Testis (tissue), 5 donors: ENCODE measurements at places on chromosomes 7 and 10. TPM values are rescaled to one million over a fixed set of nuclear protein-coding genes. Genes with fewer than 3 reads are reported as not detected.

ANXA11 gene
- 64.0 TPM for total RNA-seq

PDZD7 gene
- total RNA-seq: 2.2 TPM

NANOS1 gene
- total RNA-seq: 2.5 TPM

SUN3 gene
- total RNA-seq: 29.1 TPM

ELN gene
- 24.6 TPM for total RNA-seq

ZNF485 gene
- 8.8 TPM for total RNA-seq

CFAP46 gene
- total RNA-seq: 36.0 TPM

TMEM139 gene
- 1.1 TPM for total RNA-seq

CYP26C1 gene
- 0.31 TPM for total RNA-seq

SLC26A4 gene
- 0.79 TPM for total RNA-seq

DNA sequence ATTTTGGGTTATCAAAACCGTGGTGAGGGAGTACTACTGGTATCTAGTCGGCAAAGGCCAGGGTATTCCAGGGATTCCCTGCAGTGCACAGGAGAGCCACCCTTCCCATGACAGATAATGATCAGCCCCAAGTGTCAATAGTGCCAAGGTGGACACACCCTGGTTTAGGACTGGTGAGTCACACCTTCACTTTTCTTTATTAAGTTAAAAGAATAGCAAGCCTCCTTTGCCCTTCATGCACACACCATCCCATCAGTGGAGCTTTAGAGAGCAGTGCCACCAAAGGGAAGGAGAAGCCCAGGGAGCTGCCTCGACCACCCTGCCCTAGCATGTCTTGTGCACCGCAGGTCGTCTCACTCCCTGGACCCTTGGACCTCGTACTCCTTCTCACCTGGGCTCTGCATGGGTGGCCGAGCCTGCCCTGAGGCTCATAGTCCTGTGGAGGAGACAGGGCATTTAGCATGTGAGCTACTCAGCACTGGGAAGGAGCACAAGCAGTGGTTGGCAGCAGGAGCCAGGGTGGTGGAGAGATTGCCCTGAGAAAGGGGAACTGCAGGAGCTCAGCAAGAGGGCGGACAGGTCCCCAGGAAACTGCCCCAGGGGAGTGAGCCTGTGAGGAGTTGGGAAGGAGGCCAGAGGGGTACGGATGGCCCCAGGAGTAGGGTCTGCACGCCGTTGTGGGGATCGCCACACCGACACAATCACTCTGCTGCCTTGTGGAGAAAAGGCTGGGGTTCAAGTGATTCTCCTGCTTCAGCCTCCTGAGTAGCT lies 17.4 kb downstream of the UBE2D4 start:
- DNase-seq: no peak
- H3K4me1 ChIP-seq: no peaks in the 10 kb centered on the region
- H3K4me3 ChIP-seq: no peak overlapping the region
- no peaks in the 10 kb centered on the region for H3K36me3 ChIP-seq

GRCh38 chr7:101598986-101599771 lies 29.9 kb downstream of the MYL10 start:
- no peak overlapping the region for H3K4me3 ChIP-seq
- H3K36me3 ChIP-seq: no peaks in the 10 kb centered on the region
- no peaks in the 10 kb centered on the region for H3K27me3 ChIP-seq

- no peaks in the 10 kb centered on the region for H3K4me1 ChIP-seq
- no peak for DNase-seq
- no peaks in the 10 kb centered on the region for H3K36me3 ChIP-seq
- no peak overlapping the region for H3K27ac ChIP-seq
These were observed 251.0 kb downstream of the GPR158 start for GRCh38 chr10:25425776-25426175.

DNA sequence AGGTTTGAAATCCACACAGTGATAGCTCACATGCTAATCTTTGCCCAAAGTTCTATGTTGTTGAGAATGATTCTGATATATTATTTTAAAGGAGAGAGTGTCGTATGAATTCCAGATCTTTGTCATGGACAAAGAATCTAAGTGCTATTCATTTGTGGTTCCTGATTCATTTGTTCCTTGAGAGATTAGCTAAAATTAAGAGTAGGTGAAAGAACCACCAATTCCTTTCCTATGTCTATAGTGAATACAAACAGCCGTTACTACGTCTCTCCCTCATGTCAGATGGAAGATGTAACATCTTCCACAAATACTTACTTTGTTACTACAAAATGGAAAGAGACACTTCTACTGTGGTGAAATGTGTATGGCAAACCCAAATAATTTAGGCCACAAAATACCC lies 3.3 kb upstream of the PLXDC2 start:
- no peaks in the 10 kb centered on the region for H3K27me3 ChIP-seq
- no peak overlapping the region for H3K4me3 ChIP-seq
- no peaks in the 10 kb centered on the region for H3K36me3 ChIP-seq
- DNase-seq: no peak
- no peak overlapping the region for H3K27ac ChIP-seq

GRCh38 chr10:60606343-60607080 lies 171.8 kb upstream of the CDK1 start:
- no peak for DNase-seq
- no peaks in the 10 kb centered on the region for H3K36me3 ChIP-seq
- H3K27me3 ChIP-seq: no peaks in the 10 kb centered on the region
- no peaks in the 10 kb centered on the region for H3K4me1 ChIP-seq

DNA sequence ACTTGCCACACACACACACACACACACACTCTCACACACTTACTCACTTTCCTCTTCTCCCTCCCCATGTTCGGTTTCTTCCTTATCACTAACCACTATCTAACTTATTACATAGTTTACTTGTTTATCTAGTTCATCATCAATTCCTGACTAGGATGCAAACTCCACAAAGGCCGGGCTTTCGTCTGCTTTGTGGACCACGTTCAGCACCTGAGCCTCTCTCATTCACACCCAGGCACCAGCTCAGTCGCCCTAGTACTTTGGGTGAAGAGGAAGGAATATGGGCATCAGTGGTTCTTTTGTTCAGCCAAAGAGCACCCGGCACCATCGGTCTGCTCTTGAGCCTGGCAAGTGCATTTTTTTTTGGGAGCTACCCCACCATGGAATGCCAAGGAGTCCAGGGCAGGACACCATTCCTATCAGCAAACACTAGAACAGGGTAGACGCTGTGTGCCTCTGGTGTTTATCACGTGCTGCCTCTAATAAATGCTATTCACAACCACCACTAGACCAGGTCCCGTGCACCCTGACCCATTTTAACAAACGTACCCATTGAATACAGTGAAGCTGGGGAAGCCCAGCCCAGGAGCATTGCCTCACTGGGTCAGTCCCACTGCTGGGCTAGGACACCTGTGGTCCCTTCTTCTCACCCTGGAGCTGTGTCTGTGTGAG lies 2.2 kb downstream of the C10orf67 start:
- H3K27ac ChIP-seq: no peak overlapping the region
- no peaks in the 10 kb centered on the region for H3K27me3 ChIP-seq
- no peaks in the 10 kb centered on the region for H3K36me3 ChIP-seq
- no peak for DNase-seq
- H3K4me3 ChIP-seq: no peak overlapping the region

DNA sequence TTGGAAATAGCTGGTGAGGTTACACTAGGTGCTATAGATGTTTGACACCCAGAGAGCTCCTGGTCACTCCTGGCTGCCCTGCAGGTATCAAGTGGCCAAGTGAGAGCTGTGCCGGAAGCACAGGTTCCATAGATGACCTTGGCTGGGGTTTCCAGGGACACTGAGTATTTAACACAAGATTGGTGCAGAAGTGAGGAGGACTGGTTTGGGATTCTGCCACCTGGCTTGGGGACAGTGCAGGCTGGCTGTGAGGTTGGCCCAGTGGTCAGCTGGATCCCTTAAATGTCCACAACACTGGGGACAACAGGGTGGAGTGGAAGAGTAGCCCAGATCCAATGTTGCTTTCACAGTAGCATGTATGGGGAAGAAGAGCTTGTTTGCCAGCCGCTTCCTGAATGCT lies 5.3 kb upstream of the ACHE start:
- H3K27ac ChIP-seq: no peak overlapping the region
- H3K4me3 ChIP-seq: no peak overlapping the region
- no peak for DNase-seq
- no peaks in the 10 kb centered on the region for H3K36me3 ChIP-seq
- peaks cover 3% of the 10 kb centered on the region for H3K4me1 ChIP-seq
- no peaks in the 10 kb centered on the region for H3K27me3 ChIP-seq

DNA sequence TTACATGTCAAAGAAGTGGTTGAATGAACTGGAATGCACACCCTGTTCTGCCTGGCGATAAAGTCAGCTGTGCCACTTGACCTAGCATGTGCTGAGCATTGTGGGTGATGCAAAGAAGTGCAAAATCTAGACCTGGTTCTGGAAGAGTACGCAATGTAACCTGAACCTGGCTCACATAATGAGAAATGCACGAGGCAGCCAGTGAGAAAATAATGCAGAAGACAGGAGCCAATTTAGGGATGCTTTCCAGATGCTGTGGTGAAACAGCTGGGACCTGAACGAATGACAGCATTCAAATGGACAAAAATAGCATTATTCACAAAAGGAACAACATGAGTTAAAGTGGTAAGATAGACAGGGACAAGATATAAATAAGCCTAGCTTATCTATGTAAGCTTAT lies 402.6 kb downstream of the SORCS1 start:
- no peak overlapping the region for H3K4me3 ChIP-seq
- no peaks in the 10 kb centered on the region for H3K4me1 ChIP-seq
- H3K27ac ChIP-seq: no peak overlapping the region
- H3K27me3 ChIP-seq: no peaks in the 10 kb centered on the region

DNA sequence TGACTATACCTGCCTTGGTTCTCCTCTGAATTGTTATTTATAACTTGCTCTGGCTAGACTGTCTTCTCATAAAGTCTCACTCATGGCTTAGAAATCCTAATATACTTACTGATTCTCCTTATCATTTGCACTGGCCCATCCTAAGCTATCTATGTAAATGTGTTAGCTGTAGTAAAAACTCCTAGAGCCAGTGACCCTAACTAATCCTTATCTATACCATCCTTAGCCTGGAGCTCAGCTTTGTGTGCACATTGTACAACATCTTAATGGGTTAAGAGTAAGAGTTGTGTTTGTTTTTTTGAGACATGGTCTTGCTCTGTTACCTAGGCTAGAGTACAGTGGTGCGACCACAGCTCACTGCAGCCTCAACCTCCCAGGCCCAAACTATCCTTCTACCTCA lies 40.8 kb downstream of the LAMB4 start:
- no peak overlapping the region for H3K4me3 ChIP-seq
- no peaks in the 10 kb centered on the region for H3K27me3 ChIP-seq
- H3K36me3 ChIP-seq: no peaks in the 10 kb centered on the region
- H3K27ac ChIP-seq: no peak overlapping the region

GRCh38 chr10:36087006-36088005 lies 445.2 kb upstream of the FZD8 start:
- H3K36me3 ChIP-seq: no peaks in the 10 kb centered on the region
- no peaks in the 10 kb centered on the region for H3K4me1 ChIP-seq
- no peak overlapping the region for H3K4me3 ChIP-seq
- no peak overlapping the region for H3K27ac ChIP-seq
- no peaks in the 10 kb centered on the region for H3K27me3 ChIP-seq

DNA sequence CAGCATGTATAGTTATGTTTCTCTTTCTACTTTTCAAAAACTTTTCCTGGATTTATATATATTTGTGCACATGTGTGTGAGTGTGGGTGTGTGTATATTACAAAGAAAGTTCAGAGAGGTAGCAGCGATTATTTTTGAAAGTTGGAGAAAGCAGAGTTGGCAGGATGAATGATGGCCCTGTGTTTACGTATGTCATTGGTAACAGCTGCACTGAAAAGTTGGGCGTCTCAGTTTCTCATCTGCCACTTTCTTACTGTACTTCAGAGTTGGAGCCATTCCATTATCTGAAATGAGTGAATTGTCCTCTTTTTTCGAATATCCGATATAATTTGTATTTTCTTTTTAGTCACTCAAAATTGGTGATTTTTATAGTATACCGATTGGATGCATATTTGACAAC lies 172.2 kb downstream of the CDK14 start:
- DNase-seq: no peak
- no peaks in the 10 kb centered on the region for H3K27me3 ChIP-seq
- no peak overlapping the region for H3K4me3 ChIP-seq
- peaks cover 4% of the 10 kb centered on the region for H3K4me1 ChIP-seq
- H3K36me3 ChIP-seq: no peaks in the 10 kb centered on the region
- no peak overlapping the region for H3K27ac ChIP-seq

GRCh38 chr7:63080831-63081230 lies 917.8 kb upstream of the ZNF722 start:
- no peaks in the 10 kb centered on the region for H3K27me3 ChIP-seq
- H3K4me1 ChIP-seq: no peaks in the 10 kb centered on the region
- DNase-seq: no peak
- H3K36me3 ChIP-seq: no peaks in the 10 kb centered on the region

DNA sequence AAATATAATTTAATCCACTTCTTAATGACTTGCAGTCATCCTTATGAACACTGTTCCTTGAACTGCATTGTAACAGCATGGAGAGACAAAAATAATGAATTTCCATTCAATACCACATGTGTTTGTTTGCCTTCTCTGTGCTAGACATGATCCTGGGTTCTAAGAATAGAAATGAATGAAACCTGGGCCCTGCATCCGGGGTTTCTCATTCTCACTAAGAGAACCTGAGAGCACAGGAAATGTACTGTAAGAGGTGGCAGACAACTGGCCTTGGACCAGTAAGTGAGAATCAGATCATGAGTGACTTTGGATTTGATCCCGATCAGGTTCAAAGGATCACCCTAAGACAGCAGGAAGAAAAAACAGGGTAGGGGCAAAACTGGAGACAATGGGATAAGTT lies 37.2 kb upstream of the CUL1 start:
- H3K27me3 ChIP-seq: no peaks in the 10 kb centered on the region
- peaks cover 5% of the 10 kb centered on the region for H3K4me1 ChIP-seq
- H3K36me3 ChIP-seq: no peaks in the 10 kb centered on the region

GRCh38 chr10:61957806-61958205 lies 56.3 kb downstream of the ARID5B start:
- no peak overlapping the region for H3K4me3 ChIP-seq
- no peaks in the 10 kb centered on the region for H3K27me3 ChIP-seq
- no peaks in the 10 kb centered on the region for H3K36me3 ChIP-seq
- H3K4me1 ChIP-seq: peaks cover 6% of the 10 kb centered on the region

- no peak for DNase-seq
- H3K4me1 ChIP-seq: no peaks in the 10 kb centered on the region
- no peak overlapping the region for H3K27ac ChIP-seq
- no peak overlapping the region for H3K4me3 ChIP-seq
- H3K27me3 ChIP-seq: no peaks in the 10 kb centered on the region
- H3K36me3 ChIP-seq: no peaks in the 10 kb centered on the region
These were observed 285.1 kb upstream of the PFKP start for GRCh38 chr10:2782265-2782664.

DNA sequence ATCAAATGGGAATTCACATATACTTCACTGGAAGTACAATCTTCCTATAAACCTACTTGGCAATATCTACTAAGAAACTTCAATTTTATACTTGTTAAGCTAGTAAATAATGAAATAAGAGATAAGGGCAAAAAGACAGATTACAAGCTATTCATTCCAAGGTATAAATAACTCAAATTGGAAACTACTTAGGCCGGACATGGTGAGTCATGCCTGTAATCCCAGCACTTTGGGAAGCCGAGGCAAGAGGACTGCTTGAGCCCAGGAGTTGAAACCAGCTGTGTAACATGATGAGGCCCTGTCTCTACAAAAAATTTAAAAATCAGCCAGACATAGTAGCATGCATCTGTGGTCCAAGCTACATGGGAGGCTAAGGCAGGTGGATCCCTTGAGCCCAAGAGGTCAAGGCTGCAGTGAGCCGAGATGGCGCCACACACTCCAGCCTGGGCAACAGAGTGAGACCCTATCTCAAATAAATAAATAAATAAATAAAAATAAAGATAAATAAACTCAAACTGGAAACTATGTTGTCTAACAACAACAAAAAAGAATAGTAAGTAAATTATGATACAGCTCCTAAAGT lies 37.6 kb downstream of the ARHGAP21 start:
- H3K27ac ChIP-seq: no peak overlapping the region
- no peaks in the 10 kb centered on the region for H3K27me3 ChIP-seq
- no peak for DNase-seq
- no peaks in the 10 kb centered on the region for H3K4me1 ChIP-seq
- H3K36me3 ChIP-seq: no peaks in the 10 kb centered on the region
